ENCODE measurements at places on chromosomes 3 and 15.
A peak's percentile ranks its signal among the peaks of the same experiment; 100 is the strongest.

DNA sequence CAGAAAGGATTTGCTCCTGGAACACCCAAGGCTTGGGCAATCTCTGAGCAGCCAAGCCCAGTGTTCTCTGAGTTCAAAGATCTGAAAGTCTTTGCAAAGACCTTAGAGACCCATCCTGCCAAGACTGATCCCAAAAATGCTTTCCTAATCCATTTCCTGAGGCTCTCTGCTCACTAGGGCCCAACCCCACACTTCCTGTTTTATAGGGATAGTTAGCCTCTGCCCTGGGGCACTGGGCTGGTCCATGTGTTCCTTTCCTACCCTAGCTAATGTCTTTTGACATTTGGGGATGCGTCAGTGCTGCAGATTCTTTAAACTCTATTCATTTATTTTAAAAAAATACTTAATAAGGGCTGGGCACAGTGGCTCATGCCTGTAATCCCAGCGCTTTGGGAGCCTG lies 372.7 kb downstream of the ROBO2 start:
- no peak for DNase-seq

DNA sequence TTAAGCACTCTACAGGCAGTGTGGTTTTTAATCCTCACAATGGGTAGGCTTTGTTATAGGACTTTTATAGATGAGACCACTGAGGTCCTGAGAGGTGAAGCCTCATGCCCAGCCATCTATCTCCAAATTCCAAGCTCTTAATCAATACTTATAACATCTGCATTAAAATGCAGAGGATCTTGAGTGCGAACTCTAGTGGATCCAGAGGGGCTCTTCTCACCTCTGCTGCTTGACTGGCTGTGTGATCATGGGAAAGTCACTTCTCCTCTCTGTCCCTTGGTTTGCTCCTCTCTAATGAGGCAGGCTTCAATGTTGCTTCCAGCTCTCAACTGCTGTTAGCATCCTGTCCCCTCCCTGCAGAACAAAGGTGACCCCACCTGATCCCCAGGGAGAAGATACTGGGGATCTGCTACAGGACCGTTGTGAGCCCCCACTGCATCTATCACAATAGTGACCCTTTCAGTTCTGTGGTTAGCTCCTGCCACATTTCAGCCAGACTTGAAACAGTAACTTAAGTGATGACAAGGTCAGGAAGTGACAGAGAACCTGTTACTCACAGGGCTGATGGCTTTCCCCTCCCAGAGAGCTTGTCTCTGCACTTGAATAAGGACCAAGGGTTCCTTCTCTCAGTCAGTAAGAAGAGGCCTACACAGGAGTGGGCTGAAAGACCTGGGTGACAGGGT lies 1.3 kb downstream of the SLC27A2 start:
- peak; percentile 29 for DNase-seq

DNA sequence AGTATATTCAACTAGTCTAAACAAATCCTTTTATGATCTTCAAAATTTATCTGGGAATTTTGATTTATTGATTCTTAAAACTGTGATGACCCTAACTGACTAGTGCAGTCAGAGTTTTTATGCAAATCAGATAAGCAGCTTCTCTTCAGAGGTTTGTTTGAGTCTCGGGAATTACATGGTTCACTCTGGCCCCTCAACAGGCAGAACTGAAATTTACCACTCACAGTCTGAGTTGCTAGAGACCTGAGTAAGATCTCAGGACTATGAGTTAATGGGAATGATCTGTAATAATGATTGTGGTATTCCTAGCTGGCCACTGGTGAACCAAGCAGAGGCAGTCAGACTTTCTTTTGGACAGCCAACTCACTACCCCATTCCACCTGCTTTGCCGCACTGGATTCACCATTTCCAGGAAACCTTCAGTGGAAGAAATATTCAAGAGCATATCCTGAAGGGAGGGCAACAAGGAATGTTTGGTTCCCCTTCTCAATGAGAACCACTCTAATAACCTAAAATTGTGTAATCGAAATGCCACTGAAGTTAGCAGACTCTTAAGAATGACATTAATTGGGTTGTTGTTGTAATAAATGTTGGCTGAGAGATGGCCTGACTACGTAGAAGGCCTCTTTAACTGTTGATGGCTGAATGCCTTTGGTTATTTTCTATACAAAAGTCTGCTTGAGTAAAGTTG lies 11.5 kb upstream of the DNAJC13 start:
- DNase-seq, result no peak

GRCh38 chr3:129063841-129064482 lies 3.4 kb downstream of the GP9 start:
- DNase-seq, result no peak

DNA sequence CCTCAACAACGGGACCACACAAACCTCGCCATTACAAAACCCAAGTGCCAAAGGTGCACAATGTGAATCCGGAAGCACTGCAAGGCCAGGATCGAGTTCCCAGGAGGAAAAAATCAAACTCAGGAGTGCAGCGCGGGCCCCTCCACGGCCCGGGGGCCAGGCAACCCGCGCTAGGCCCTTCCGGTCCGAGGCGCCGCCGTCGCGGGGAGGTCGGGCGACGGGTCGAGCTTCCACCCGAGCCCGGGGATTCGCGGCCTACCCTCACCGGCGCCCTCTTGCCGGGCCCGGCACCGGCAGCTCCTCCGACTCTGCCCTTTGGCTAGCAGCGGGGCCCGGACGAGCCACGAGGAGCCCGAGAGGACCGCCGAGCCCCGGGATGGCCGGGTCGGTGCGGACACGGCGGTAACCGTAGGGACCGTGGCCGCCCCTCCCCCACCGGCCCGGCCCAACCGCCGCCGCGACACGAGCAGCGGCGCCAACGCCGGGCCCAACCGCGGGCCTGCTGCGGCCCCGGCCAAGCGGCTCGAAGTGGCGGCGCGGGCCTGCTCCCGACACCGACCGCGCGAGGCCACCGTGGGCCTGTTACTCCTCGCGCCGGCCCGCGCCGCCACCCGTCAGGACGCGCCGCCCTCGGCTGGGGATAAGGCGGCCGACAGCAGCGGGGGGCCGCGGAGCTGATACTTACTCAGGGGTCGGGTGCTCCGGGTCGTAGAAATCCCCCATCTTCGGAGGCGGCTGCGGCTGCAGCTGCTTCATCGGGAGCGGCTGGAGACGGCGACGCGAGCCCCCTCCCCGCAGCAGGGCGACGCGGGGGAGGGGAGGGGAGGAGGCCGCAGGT lies 525 bp downstream of the SETD2 start:
- no peak for DNase-seq

DNA sequence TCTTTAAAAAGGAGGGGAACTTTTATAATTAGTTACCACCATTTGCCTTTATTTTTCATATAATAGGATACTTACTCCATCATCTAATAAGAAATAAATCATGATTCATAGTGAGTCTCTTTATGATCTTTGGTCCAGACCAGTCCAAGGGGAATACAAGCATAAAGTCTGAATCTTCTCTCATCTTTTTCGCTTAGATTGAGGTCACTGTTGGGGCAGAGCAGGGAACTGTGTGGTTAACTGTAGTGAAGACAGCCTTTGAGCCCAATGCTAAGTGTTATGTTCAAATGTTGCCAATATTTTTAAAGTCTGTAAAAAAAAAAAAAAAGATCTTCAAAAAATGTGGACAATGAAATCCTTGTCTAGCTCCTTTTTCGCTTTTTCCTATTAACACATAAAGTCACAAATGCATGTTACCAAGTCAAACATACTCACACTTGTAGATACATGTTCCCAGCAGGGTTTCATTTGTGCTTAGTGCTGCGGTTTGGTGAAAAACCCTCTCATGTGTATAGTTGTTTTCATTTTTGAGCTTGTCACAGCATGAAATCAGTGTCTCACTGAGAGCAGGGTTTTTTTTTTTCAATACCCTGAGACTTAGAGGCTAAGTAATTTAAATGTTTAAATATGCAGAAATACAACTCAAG lies 72.1 kb downstream of the EPHA3 start:
- no peak for DNase-seq

- DNase-seq, result no peak
Observed at GRCh38 chr15:29093065-29093435, 176.6 kb downstream of the NSMCE3 start.

GRCh38 chr3:33004961-33005360 lies 53.5 kb downstream of the CCR4 start:
- DNase-seq, result no peak

- DNase-seq, result no peak
Observed at GRCh38 chr3:45642731-45643152, 46.5 kb upstream of the SACM1L start.

Data from NCI-H2081 (cell line).